Right ventricle myocardium superior (tissue), 1 donor: ENCODE measurements at places on chromosomes 5 and 9.
A peak's percentile ranks its signal among the peaks of the same experiment; 100 is the strongest.

GRCh38 chr5:33232731-33233505, 207.8 kb upstream of the TARS1 start:
- no peak for DNase-seq

GRCh38 chr5:146203872-146204192, 427 bp downstream of the RBM27 start:
- no peak for DNase-seq

DNA sequence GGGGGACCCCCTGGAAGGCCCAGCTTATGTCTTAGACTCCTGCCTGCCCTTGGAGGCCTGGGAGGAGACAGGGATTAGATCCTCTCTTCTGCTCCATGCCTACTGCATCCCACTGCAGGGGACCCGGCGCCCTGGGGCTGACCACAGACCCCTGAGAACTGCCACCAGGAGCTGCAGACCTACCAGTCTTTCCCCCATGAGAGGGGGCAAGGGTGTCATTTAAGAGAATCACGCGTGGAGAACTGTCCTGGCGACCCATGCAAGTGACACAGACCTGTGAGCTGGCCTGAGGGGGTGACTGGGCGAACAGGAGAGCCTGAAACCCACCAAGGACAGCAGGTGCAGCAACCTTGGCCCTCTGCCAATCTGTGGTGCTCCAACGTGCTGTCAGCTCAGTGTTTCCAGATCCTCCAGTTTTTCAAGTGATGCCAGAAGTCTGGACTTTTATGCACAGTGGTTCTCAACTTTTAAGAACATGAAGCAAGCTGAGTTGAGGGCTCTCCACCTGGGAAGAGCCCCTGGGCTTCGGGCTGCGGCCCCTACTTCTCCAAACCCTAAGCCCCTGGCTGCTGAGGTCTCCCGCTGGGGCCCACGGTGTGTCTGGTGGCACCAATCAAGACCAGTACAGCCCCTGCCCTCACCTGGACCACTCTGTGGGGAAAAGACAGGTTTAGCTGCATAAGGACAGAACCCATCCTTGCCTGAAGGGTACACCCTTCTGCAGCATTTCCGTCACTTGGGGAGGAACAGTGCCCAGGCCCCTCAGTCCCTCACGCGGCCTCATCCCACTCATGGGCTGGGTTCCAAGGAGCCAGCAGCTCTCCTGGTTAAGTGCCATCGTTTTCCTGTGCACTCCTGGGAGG, 18.2 kb downstream of the GFPT2 start:
- peak; percentile 37 for DNase-seq

DNA sequence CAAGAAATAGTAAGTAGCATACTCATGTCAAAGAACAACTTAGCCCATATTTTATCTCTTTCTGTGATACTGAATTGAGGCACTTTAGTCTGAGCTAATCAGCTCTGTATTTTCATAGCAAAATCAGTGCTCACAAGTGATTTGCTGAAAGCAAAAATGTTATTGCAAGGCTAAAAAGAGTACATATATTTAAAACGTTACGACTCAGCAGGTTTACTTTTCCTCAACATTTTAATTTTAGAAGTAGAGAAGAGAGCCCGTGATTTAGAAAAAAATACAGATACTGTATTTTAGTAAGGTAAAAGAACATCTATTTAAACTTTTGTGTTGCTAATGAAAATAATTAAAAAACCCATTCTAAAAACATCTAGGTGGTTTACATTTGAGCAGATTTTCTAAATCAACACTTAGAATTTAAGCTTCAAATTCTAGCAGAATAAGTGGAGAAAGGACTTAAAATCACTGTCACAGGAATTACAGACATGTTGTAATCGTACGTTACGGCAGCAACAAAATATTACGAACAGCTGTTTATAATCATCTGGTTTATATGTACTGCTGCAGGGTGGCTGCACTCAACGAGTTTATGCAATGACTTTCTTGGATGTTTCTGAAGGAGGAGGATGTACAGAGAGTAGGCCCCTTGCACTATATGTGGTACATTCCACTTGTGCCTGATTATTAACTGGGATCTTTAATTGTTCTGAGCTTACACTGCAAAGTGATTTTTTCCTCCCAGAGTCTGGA, 20.1 kb downstream of the SREK1 start:
- DNase-seq, result no peak

- DNase-seq, result no peak
Observed at GRCh38 chr5:17989567-17990563, 355.6 kb downstream of the TAF11L14 start.

GRCh38 chr5:147732291-147732883, 50.1 kb downstream of the JAKMIP2 start:
- no peak for DNase-seq

DNA sequence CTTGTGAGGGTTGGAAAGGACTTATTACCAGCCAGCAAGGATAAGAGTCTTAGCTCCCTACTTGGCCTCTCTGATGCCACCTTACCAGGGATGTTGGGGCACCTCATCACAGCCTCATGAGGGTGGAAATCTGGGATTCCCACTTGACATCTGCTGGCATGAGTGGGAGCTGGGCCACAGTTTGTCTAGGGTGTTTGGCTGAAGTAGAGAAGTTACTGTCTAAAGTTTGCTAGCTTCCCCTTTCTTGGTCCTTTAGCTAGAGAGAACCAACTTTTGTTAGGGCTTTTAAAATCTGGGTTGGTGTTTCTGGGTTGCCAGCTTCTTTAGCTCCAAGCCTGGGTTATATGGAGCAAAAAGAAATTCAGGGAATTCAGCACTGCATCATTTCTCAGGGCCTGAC, 57.5 kb upstream of the GNA14 start:
- no peak for DNase-seq

DNA sequence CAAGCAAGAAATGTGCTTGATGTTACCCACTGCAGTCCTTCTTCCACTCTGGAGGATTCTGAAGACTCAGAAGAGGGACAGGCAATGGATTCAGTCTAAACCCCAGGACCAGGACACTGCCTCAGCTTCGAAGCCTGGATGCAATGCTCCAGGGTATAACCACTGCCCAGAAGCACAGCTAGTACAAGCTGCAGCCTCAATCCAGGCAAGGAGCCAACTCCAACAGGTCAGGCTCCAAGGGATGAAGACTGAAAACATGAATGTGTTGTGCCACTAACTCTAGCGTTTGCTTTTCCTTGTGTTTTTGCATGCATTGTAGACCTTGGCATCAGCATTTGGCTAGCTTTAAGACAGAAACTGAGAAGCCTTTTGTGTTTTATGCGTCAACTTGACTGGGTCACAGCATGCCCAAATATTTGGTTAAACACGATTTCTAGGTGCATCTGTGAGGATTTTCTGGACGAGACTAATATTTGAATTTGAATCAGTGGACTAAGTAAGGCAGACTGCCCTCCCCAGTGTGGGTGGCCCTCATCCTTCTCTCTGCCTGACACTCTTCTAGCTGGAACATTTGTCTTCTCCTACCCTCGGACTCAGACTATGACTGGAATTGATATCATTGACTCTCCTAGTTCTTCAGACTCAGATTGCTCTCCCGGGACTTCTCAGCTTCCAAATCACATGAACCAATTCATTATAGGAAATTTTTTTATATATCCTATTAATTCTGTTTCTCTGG, 20.5 kb upstream of the GPX3 start:
- DNase-seq, result peak; percentile 76

DNA sequence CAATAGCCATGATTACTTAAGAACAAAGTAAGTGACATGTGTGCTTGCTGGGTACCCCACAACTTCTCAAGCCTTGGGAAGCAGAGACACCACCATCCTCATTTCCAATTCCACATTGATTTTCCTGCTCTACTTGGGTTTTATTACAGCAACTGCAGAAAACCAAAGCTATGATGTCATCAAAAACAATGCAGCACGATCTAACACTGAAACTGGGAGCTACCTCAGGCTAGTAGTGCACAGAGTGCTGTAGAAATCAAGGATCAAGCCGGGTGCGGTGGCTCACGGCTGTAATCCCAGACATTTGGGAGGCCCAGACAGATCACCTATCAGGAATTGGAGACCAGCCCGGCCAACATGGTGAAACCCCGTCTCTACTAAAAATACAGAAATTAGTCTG, 174.4 kb upstream of the MSX2 start:
- no peak for DNase-seq

DNA sequence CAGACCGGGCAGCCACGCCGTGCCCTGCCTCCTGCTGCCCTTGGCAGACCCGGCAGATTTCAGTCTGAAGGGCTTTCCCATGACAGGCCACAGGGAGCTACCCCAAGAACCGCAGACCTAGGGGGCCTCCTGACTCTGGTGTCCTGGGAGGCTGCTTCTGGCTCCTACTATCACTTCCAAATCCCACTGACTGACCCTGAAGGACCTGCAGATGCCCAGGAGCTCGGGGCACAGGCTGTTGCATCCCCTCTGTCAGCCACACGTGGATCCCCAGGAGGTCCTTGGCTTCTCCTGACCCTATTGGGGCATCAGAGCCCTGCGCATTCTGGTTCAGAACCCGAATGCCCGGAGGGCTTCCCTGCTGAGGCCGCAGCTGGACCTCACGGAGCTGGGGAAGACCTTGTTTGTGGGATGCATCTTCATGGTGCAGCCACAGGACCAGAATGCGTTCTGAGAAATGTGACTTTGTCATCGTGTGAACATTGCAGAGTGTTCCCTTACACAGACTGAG, 81.3 kb upstream of the IRX4 start:
- DNase-seq, result no peak
